Head of caudate nucleus (tissue), 42 donors: ENCODE measurements at places on chromosomes 5 and 9.

DNA sequence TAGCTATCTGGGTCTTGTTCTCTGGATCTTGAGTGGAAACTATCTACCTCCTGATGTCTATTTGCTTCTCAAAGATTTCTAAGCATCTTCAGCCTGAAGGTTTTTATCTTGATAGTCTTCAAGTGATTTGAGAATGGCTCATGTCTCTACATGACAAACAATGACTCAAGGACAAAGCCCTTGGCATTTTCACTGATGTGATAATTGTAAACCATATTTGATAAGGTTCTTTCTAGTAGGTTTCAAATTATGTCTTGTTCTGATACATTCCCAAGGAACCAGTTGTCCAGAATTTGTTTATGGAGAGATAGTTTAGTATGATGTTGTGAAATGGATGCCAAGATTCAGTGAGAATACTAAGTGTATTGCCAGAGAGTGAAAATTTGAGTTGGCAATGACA, 1079.3 kb upstream of the CDH9 start:
- DNase-seq: no peak

GRCh38 chr5:77394064-77394715, 97.9 kb downstream of the WDR41 start:
- DNase-seq: no peak

DNA sequence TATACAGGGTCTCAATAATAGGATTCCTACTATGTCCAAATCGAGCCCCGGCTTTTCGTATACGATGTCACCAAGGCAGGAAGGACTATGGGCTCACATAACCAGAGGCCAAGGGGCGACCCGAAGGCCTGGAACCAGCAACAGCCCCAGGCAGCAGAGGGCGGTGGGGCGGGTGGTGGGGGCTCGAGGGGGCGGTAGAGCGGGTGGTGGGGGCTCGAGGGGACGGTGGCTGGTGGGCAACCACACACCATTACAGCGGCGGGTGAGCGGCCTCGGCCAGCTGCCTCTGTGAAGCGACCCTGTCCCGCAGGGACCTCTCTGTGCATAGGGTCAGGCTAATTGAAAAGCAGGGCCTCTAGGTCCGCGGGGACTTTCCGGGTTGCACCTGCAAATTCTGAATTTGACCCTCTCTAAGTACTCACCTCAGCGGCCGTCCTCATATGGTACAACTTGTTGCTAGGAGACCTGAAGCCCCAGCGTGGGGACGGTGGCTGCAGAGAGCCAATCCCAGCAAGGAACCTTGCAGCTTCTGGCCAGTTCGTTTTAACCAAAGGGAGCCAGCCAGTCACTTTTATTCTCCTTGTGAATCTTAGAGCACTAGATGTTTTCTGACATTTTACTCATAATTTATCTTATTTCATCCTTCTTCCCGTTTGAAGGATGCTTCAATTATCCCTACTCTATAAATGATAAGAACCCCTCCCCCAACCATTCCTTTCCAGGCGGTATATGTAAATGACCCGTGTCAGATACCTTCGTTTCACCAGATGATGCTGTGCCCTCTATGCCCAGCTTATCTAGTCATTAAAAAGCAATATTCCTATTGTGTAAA, at the start of gene NME5:
Gene NME5 (minus strand): TSS at position 480 of the 832 bp plus-strand sequence. CDS start 648 bp downstream, outside the sequence.
- DNase-seq: peak; percentile 81

- no peak for DNase-seq
Observed at GRCh38 chr9:130015353-130016019, 27.5 kb downstream of the FNBP1 start.

DNA sequence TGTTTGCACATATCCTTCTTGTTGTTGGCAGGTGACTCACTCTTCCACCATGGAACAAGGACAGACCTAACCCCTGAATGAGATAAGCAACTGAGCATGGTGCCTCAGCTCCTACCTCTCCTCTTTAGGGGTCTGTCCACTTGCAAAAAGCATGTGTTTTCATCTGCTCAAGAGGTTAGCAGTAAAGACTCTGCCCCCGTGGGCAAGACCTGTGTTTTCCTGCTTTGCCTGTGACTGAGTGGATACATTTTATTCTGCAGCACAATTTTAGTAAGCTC, 111.0 kb upstream of the LIFR start:
- DNase-seq: no peak

- no peak for DNase-seq
Observed at GRCh38 chr5:179816401-179816795, 4.3 kb upstream of the SQSTM1 start.

GRCh38 chr5:33372721-33373472, 67.9 kb upstream of the TARS1 start:
- no peak for DNase-seq

DNA sequence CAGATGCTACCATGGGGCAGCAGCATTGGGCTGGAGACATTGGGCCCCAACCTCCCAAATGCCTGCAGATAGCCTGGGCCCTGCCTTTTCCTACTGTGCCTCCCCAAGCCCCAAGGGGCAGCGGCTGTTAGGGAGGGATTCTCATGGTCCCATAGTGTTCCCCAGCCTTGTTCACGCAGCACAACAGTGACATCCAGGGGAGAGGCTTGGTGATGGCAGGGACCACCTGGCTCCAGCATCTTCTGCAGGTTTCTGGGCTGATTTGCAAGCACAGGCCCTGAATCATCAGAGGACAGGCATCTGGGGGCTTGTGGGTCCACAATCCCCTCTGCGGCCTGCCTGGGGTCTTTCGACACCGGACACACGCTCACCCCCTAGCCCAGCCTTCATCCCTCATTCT, 354.6 kb downstream of the SLIT3 start:
- DNase-seq: no peak

DNA sequence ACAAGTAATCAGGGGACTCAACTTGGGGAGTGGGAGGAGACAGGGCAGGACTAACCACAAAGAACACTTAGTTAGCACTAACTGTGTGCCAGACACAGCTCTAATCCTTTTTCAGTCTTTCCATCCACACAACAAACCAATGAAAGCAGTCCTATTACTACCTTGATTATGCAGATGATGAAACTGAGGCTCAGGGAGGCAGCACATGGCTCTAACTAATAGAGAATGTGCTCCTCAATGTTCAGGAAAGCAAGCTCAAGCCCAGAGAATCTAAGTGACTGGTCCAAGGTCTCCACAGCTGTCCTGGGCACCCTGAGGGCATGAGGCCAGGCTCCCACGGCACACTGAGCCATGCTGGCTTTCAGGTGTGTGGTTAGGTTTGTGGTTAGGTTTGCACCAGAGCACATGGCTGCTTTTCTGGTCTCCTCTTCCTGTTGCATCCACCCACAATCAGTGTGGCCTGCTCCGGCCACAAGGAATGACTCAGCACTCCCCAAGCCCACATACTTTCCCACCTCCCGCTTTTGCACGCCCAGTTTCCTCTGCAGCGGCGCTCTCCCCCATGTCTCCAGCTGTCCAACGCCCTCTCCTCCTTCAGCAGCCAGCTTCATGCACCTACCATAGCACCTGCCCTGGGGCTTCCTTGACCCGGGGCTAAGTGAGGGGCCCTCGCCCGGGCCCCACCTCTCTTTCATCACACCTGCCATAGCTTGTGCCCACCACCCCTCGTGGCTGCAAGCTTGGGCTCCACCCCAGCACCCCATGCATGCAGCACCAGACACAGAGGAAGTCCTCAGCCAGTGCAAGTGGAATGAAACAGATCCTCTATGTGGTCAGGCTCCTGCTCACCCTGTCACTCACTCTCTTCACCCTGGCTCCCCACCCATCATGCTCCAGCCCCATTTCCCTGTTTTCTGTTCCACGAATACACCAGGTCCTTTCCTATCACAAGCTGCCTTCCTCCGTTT, 133.1 kb downstream of the GABBR2 start:
- no peak for DNase-seq

GRCh38 chr9:70865471-70865870, 255.9 kb downstream of the TRPM3 start:
- no peak for DNase-seq

GRCh38 chr9:121317737-121318630, 50.0 kb downstream of the GSN start:
- DNase-seq: peak; percentile 32

DNA sequence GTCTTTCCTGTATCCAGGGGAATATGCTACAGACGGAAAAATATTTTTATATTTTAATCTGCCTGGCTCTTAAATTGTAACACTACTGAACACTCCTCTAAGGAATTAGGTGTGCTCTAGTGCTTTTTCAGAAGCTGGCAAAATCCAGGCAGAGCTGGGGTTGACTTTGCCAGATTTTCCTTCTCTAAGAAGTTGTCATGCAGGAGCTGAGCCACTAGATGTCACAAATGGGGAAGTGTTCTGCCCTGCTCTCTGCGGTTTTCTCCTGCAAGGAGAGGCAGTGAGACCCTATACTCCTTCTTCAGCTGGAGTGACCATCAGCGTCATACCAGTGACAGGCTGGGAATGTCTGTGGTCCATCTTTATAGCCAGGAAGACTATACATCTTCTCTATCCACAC, 112.5 kb downstream of the HAPLN1 start:
- DNase-seq: peak; percentile 44

GRCh38 chr5:40680741-40681362, 1.1 kb downstream of the PTGER4 start:
- no peak for DNase-seq

GRCh38 chr9:107733523-107733894, 243.9 kb upstream of the KLF4 start:
- peak; percentile 58 for DNase-seq

DNA sequence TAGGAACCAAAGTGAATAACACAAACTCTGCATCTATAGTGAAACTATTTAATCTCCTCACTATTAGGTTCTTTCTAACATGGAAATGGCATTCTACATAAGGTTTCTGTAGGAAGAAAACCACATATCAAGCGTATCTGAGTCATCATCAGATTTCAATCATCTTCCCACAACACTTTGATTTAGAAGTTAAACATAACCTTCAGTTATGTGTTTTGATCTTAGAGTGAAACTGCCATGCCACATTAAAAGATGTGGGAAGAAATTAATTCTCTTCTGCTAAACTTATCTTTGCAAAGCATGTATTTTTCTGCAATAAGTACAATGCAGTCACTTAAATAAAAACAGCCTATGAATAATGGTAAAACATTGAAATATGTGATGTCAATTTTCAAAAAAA, 55.0 kb downstream of the MEF2C start:
- no peak for DNase-seq

GRCh38 chr9:137772281-137772873, 105.2 kb upstream of the CACNA1B start:
- DNase-seq: no peak

- DNase-seq: no peak
Observed at GRCh38 chr9:81351166-81351565, 338.2 kb downstream of the TLE1 start.

- no peak for DNase-seq
Observed at GRCh38 chr5:6459896-6460295, 11.2 kb downstream of the UBE2QL1 start.

GRCh38 chr5:154005648-154006047, 33.1 kb downstream of the FAM114A2 start:
- no peak for DNase-seq

DNA sequence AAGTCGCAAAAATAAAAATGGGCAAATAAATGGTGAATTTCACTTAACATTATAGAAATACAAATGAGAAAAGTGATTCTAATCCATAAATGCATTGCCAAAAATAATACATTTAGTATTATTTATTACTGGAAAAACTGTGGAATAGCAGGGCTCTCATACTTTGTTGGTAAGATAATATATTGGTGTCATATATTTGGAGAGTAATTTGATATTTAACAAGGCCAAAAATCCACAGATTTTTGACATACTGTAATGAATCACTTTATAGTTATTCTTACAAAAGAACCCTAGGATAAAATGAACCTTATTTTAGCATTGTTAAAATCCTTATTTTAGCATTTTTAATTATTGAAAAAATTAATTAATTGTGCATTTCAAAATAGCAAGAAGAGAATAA, 397.2 kb upstream of the DAB2 start:
- no peak for DNase-seq

- no peak for DNase-seq
Observed at GRCh38 chr9:4677392-4677791, 2.0 kb upstream of the CDC37L1 start.

DNA sequence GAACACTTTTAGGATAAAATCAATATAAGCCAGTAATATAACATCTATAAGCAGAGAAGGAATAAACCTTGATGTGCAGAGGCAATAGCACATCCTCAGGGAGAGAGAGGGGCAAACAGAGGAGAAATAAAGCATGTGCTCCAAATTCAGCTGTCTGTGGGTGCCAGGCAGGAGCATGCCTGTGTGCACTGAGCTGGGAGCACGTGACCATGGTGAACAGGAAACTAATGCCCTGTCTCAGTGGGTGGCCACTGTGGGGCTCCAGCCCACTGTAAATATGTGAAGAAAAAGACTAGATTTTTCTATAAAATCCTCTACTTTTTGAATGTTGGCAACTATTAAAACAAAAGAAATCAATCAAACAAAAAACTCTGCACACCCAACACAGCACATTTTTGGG, 55.3 kb downstream of the FYB1 start:
- no peak for DNase-seq

GRCh38 chr9:79193001-79193400, 378.8 kb upstream of the TLE4 start:
- no peak for DNase-seq

DNA sequence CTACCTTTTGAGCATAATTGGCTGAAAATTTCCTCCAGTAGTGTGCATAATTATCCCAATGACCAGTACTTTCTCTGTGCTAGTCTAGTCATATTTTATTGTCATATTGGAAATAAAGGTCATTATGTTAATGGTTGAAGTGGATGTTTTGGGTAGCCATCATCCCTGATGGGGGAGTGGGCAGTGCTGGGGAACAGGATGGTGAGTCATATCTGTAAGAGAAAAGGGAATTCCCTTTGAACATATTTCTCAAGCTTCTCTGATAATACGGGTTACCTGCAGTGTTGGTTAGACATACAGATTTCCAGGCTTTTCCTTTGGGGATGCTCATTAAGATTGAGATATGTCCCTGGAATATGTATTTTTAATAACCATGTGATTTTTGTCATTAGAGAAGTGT, 33.3 kb upstream of the SPATA31D4 start:
- DNase-seq: no peak

DNA sequence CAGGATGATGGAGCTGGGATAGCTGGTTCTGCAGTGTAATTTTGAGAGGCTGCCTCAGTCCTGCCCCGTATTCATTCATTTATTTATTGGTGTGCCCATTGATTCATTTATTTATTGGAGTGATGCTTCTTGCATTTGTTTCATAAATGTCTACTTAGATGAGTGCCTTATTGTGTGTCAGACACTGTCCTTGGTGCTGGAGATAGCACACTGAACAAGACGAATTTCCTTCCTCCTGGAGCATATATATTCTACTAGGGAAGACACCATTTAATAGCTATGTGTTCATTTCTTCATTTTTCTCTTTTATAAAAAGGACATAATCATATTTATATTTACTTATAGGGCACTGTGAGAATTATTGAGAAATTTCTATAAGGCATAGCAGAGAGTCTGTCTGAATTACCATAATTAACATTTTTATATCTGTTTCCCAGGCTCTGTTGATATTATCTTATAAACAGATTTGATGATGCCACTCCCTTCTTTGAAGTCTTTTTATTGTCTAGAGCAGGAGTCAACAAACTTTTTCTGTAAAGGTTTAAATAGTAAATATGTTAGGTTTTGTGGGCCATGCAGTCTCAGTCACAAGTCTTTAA, 433.9 kb upstream of the ZNF608 start:
- no peak for DNase-seq
